ENCODE measurements at places on chromosomes 13 and 19. TPM values are rescaled to one million over a fixed set of nuclear protein-coding genes. Genes with fewer than 3 reads are reported as not detected.
A peak's percentile ranks its signal among the peaks of the same experiment; 100 is the strongest.

The ZNF653 gene
- 18.1 TPM for total RNA-seq

The CD22 gene
- 21.1 TPM for total RNA-seq

The CCDC8 gene
- total RNA-seq, result not detected

The ZNF836 gene
- 46.6 TPM for total RNA-seq

The FGF14 gene
- not detected for total RNA-seq

The ZNF610 gene
- 4.5 TPM for total RNA-seq

The NLRP5 gene
- not detected for total RNA-seq

The SIGLEC12 gene
- not detected for total RNA-seq

The PLEKHF1 gene
- 18.0 TPM for total RNA-seq

- no peak overlapping the region for H3K27ac ChIP-seq
- H3K36me3 ChIP-seq, result no peaks in the 10 kb centered on the region
- DNase-seq, result no peak
- H3K4me3 ChIP-seq, result no peak overlapping the region
- H3K4me1 ChIP-seq, result no peaks in the 10 kb centered on the region
Observed at GRCh38 chr13:44780591-44781280, 204.6 kb upstream of the TSC22D1 start.

DNA sequence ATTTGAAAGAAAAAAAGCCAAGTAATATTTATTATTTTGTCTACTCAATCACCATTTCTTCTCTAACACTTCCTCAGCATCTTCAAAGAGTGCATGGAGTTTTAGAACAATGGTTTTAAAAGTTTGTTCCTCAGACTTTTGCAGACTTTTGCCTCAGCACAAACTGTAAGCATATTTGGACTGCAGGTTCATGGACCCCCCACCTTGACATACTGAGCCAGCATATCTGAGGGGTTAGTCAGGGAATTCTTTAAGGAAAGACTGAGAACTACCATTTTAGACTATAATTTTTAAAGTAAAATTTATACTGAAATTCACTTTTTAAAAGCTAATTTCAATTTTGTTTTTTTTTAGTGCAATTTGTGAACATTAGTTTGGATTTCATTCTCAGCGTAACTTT, 1676.8 kb upstream of the PCDH20 start:
- no peaks in the 10 kb centered on the region for H3K36me3 ChIP-seq
- DNase-seq, result no peak
- H3K4me3 ChIP-seq, result no peak overlapping the region
- no peaks in the 10 kb centered on the region for H3K27me3 ChIP-seq
- H3K27ac ChIP-seq, result no peak overlapping the region
- H3K4me1 ChIP-seq, result no peaks in the 10 kb centered on the region

- no peak overlapping the region for H3K4me3 ChIP-seq
- H3K4me1 ChIP-seq, result no peaks in the 10 kb centered on the region
- DNase-seq, result no peak
Observed at GRCh38 chr19:29299416-29300380, 86.7 kb upstream of the UQCRFS1 start.

DNA sequence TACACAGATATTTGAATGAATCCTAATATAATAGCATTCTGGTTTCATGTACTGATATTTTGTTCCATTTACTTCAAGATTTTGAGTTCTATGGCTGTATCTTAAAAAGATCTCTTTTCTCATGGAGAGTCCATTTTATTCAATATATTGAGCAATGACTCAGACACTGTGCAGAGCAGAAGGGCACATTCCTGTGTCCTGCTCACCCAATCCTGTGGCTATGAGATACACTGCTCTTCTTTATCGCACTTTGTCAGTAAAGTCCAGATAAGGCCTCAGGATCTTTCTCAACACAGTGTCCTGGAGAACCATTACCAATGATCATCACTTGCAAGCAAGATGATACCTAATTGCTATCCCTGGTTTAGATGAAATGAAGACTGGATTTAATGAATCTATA, 155.0 kb downstream of the CYSLTR2 start:
- H3K36me3 ChIP-seq, result no peaks in the 10 kb centered on the region
- H3K4me1 ChIP-seq, result peaks cover 20% of the 10 kb centered on the region

- no peaks in the 10 kb centered on the region for H3K36me3 ChIP-seq
- H3K27ac ChIP-seq, result peak overlapping the region; percentile 76
- H3K4me3 ChIP-seq, result no peak overlapping the region
- DNase-seq, result peak; percentile 24
- peaks cover 5% of the 10 kb centered on the region for H3K4me1 ChIP-seq
- no peaks in the 10 kb centered on the region for H3K27me3 ChIP-seq
Observed at GRCh38 chr19:28468701-28469459, 744.1 kb downstream of the UQCRFS1 start.

DNA sequence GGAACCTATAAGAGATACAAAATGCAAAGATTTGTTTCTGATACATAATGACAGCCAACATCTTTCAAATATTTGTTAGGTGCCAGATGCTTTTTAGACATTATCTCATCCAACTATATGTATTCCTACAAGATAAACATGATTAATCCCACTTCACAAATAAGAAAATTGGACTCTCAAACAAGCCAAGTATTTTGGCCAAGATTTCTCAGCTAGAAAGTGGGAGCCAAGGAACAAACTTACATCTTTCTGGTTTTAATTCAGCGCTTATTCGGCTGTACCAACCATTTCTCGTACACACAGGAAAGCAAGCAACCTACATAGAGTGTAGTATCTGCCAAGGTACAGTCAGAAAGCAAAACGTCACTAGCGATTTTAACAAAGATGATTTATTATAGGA, 85.7 kb upstream of the SERP2 start:
- peaks cover 24% of the 10 kb centered on the region for H3K27me3 ChIP-seq
- no peak overlapping the region for H3K4me3 ChIP-seq
- H3K27ac ChIP-seq, result no peak overlapping the region
- DNase-seq, result no peak
- no peaks in the 10 kb centered on the region for H3K36me3 ChIP-seq

- H3K27me3 ChIP-seq, result no peaks in the 10 kb centered on the region
- H3K4me3 ChIP-seq, result no peak overlapping the region
- H3K4me1 ChIP-seq, result peaks cover 2% of the 10 kb centered on the region
- no peak overlapping the region for H3K27ac ChIP-seq
- DNase-seq, result no peak
Observed at GRCh38 chr13:77416666-77417212, 89.8 kb upstream of the MYCBP2 start.

DNA sequence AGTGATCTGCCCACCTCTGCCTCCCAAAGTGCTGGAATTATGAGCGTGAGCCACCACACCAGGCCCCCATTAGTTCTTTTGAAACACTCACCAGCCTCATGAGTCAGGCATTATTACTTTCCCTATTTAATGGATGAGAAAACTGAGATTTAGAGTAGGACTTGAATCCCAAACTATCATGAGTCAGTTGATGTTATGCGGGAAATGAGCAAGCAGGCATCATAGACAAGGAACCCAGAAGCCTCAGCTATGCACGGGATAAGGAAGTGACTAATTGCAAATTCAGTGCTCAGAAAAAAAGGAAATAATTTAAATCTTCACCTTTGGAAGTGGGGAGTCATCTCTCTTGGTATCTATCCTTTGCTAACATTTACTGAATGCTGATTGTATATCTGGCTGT, 217.5 kb downstream of the ABCC4 start:
- H3K4me3 ChIP-seq, result no peak overlapping the region
- peaks cover 4% of the 10 kb centered on the region for H3K4me1 ChIP-seq
- peaks cover 32% of the 10 kb centered on the region for H3K36me3 ChIP-seq
- no peaks in the 10 kb centered on the region for H3K27me3 ChIP-seq
- DNase-seq, result no peak

DNA sequence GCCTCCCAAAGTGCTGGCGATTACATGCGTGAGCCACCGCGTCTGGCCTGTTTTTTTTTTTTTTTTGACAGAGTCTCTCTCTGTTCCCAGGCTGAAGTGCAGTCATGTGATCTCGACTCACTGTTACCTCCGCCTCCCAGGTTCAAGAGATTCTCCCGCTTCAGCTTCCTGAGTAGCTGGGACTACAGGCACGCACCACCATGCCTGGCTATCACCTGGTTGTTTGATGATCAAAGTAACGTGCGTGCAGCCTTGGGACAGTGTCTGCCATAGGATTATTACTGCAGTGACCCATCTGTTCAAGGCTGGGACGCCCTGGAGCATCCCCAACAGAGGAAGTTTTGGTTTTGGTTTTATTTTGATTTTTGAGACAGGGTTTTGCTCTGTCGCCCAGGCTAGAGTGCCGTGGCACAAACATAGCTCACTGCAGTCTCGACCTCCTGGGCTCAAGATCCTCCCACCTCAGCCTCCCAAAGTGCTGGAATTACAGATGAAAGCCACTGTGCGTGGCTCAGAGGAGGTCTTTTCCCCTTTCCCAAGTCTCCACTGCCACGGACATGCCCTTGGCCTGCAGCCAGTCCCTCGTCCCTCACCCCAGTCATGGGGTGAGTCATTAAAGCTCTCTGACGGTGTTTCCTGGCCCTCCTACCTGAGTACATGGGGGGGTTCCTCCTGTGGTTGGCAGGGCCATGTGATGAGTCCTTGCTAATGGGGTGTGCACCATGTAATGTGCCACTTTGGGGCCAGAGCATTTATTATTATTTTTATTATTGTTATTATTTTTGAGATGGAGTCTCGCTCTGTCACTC, 65.6 kb downstream of the IER2 start:
- H3K4me3 ChIP-seq, result peak overlapping the region; percentile 46
- peak overlapping the region; percentile 40 for H3K27ac ChIP-seq
- DNase-seq, result no peak
- H3K36me3 ChIP-seq, result no peaks in the 10 kb centered on the region
- H3K4me1 ChIP-seq, result peaks cover 38% of the 10 kb centered on the region

DNA sequence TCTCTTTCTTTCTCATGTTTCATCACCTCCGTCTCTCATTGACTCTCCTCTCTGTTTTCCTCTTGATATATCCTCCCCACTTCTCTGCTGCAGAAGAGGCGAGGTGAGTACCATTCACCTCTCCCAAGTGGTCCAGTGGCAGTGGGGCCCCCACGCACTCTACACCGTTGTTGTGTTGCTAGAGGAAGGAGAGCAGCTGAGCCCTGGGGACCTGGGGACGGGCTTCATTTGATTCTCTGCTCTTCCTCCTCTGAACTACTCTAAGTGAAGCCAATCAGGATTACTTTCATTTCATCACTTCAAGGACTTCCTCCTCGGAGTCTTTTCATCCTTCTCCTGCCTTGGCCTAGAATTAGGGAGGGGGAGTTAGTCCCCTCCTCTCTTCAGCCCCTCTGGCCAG, 64.6 kb downstream of the CCNE1 start:
- DNase-seq, result no peak
- H3K4me3 ChIP-seq, result no peak overlapping the region
- H3K27me3 ChIP-seq, result peaks cover 33% of the 10 kb centered on the region
- H3K4me1 ChIP-seq, result peaks cover 3% of the 10 kb centered on the region

DNA sequence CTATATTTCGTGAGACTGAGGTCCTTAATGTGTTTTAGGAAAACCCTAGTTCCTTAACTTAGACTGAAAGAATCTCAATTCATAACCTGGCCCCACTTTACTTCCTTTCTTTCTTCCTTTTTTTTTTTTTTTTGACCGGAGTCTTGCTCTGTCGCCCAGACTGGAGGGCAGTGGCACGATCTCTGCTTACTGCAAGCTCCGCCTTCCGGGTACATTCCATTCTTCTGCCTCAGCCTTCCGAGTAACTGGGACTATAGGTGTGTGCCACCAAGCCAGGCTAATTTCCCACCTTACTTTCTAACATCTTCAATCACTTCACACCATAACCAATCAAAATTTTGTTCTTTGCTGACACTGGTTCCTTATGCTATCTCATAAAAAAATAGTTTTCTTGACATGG, 2097.0 kb downstream of the PCDH9 start:
- H3K4me1 ChIP-seq, result no peaks in the 10 kb centered on the region
- H3K27me3 ChIP-seq, result no peaks in the 10 kb centered on the region
- DNase-seq, result no peak
- no peak overlapping the region for H3K27ac ChIP-seq
- no peaks in the 10 kb centered on the region for H3K36me3 ChIP-seq

- no peak within 1 kb of the TSS for H3K27ac ChIP-seq
- H3K4me3 ChIP-seq, result no peak within 1 kb of the TSS
- H3K36me3 ChIP-seq, result no peaks in the 10 kb centered on the region
- H3K4me1 ChIP-seq, result no peaks in the 10 kb centered on the region
- DNase-seq, result no peak
Observed at GRCh38 chr19:39203372-39204341, at the start of gene SYCN. TSS of gene SYCN (minus strand) at chr19:39204263. CDS start at chr19:39204254, 9 bp downstream.

DNA sequence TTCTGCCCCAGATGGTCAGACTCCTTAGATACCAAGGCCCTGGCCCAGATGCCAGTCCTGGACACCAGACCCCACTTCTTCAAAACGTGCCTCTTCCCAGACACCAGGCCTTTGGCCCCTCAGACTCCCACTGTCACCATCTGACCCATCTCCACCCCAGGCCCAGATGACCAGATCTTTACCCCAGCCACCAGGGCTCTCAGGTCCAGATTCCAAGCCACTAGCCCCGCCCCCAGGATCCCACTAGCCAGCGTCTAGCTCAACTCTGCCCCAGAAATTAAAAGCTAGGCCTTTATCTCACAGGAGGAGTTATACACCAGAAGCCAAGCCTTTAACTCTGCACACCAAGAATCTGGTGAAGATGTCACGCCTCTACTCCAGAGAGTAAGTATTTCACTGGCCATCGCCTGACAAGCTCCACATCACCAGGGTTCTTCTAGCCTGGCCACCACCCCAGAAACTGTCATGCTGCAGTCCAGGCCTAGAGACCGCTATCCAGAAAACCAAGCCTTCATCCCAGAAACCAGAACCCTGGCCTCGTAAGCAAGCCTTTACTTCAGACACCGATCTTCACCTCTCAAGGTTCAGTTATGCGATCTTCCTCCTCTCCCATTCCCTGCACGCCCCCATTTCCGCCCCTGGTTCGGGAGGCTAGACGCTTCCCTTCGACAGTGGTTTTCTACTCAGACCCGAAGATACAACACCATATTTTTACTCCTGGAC, 595 bp downstream of the XAB2 start:
- H3K36me3 ChIP-seq, result no peaks in the 10 kb centered on the region
- H3K27me3 ChIP-seq, result no peaks in the 10 kb centered on the region
- H3K27ac ChIP-seq, result peak overlapping the region; percentile 100
- H3K4me1 ChIP-seq, result peaks cover 22% of the 10 kb centered on the region
- DNase-seq, result no peak

- DNase-seq, result no peak
- H3K27ac ChIP-seq, result no peak overlapping the region
- H3K36me3 ChIP-seq, result peaks cover 2% of the 10 kb centered on the region
- peaks cover 16% of the 10 kb centered on the region for H3K4me1 ChIP-seq
- no peaks in the 10 kb centered on the region for H3K27me3 ChIP-seq
Observed at GRCh38 chr13:49629196-49629938, 1.1 kb downstream of the ARL11 start.

GRCh38 chr13:79386125-79386826, 19.8 kb downstream of the RBM26 start:
- peaks cover 2% of the 10 kb centered on the region for H3K36me3 ChIP-seq
- H3K27me3 ChIP-seq, result no peaks in the 10 kb centered on the region
- H3K27ac ChIP-seq, result peak overlapping the region; percentile 3
- DNase-seq, result no peak
- no peak overlapping the region for H3K4me3 ChIP-seq

GRCh38 chr13:59416561-59416960, 747.2 kb downstream of the DIAPH3 start:
- H3K36me3 ChIP-seq, result no peaks in the 10 kb centered on the region
- H3K27me3 ChIP-seq, result no peaks in the 10 kb centered on the region
- no peak overlapping the region for H3K27ac ChIP-seq
- H3K4me1 ChIP-seq, result no peaks in the 10 kb centered on the region
- DNase-seq, result no peak
- no peak overlapping the region for H3K4me3 ChIP-seq
